ENCODE measurements at places on chromosomes 3 and 15.

DNA sequence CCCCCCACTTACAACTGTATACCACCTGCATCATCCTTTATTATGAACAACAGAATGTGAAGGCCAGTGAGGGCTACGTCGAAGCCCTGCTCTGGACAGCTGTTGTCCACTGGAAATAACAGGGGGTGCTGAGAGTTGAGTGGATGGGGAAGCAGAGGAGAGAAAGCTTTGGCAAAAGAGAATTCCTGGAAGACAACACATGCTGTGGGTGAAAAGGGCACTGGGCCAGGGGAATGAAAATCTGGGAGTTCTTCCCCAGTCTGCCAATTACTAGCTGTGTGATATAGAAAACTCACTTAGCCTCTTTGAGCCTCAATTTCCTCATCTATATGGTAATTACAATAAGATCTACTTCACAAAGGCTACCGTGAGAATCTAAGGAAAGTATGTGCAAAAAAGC is 40.7 kb downstream of the FSTL1 start:
- DNase-seq: no peak

- DNase-seq: no peak
Observed at GRCh38 chr15:45534821-45535220, 12.3 kb upstream of the SLC30A4 start.

GRCh38 chr15:74830868-74831267 is 4.4 kb downstream of the CPLX3 start:
- no peak for DNase-seq

- no peak for DNase-seq
Observed at GRCh38 chr15:81191701-81192100, 5.0 kb upstream of the IL16 start.

DNA sequence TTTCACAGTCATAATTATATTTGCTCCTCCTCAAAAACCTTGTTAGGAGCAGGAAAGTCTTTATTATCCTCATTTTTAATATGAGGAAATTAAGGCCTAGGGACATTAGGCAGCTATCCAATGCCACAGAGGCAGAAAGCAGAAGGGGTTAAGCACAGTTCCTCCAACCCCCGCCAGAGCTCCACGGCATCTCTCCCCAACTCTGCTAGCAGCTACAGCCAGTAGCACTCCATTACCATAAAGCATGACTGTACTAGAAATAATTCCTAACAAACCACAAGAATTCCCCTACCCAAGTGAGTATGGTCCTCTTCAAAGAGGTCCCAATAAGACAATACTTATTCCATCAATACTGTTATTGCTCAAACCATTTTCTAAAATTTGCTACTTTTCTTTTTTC is 9.8 kb downstream of the HEG1 start:
- DNase-seq: no peak

- DNase-seq: no peak
Observed at GRCh38 chr3:129529436-129530210, 1.2 kb downstream of the RHO start.

DNA sequence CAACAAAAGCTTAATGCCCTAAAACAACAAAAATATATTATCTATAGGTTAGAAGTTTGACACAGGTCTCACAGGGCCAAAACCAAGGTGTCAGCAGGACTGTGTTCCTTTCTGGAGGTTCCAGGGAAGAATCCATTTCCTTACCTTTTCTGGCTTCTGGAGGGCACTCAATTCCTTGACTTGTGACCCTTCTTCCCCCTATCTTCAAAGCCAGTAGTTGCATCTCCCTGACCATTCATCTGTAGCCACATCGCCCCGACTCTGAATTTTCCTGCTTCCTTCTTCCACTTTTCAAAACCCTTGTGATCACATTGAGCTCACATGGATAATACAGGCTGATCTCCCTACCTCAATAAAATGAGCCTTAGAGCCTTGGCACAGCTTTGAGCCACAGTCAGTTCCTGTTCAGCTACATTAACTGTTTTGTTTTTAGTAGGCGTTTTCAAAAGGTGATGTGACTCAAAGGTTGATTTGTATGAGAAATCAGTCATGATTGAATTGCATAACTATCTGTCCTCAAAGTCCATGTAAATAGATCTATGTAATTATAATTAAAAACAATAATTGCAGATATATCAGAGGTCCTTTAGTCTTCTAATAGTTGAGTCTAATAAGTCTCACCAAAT is 12.4 kb downstream of the PFN2 start:
- no peak for DNase-seq

DNA sequence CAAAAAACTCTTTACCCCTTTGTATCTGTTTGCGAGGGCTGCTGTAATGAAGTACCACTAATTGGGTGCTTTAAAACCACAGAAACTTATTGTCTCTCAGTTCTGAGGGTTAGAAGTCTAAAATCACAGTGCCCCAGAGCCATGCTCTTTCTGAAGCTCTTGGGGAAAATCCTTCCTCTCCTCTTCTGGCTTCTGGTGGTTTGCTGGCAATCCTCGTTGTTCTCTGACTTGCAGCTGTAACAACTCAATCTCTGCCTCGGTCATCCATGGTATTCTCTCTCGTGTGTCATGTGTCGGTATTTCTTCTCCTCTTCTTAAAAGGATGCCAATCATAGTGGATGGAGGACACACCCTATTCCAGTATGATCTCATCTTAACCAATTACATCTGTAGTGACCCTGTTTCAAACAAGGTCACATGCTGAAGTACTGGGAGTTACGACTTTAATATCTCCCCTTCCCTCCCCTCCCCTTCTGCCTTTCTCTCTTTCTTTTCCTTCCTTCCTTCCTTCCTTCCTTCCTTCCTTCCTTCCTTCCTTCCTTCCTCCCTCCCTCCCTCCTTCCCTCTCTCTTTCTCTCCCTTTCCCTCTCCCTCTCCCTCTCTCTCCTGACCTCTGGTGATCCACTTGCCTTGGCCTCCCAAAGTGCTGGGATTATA is 6.5 kb upstream of the ARL8B start:
- DNase-seq: no peak

- DNase-seq: no peak
Observed at GRCh38 chr3:10822708-10823515, 6.9 kb downstream of the SLC6A11 start.

DNA sequence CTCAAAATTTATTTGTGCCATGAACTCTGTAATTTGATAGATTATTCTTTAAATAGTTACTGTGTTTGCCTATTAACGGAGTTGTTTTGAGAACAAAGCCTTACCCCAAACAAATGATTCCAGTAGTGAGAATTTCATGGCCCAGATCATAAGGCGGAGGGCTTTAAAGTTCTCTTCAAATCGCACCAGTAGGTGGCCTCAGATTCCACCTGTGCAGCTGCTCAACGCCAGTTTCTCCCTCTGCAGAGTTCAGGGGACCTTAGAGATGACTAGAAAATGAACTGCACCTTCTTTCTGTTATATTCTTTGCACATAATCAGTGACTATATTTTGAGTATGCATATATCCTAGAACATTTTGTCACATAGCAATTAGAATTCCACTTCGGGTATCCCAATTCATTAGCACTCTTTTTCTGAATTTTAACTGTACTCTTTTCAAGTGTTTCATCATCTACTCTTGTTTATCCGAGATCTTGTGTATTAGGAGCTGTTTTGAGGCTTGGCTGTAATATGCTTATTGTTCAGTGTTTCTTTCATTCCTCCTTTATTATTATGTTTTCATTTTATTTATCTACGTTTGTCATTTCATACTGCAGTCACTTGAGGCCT is 232.6 kb upstream of the CHRM5 start:
- no peak for DNase-seq

DNA sequence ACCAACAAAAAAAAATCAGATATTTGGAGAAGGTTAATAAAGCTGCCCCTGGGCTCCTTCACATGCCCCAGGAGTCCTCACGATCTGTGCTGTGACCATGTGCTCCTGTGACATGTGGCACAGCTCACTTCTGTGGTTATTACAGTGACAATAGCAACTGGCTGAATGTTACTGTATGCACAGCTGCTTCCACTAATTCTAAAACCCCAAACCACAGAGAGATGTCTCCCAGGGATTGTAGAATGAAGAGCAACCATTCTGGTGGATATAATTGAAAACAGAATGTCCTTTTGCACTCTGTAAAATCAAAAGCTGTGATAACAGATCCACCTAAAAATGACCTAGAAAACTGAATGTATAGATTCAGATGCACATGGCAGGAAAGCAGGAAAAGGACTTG is 489.2 kb upstream of the CNTN4 start:
- peak; percentile 21 for DNase-seq

DNA sequence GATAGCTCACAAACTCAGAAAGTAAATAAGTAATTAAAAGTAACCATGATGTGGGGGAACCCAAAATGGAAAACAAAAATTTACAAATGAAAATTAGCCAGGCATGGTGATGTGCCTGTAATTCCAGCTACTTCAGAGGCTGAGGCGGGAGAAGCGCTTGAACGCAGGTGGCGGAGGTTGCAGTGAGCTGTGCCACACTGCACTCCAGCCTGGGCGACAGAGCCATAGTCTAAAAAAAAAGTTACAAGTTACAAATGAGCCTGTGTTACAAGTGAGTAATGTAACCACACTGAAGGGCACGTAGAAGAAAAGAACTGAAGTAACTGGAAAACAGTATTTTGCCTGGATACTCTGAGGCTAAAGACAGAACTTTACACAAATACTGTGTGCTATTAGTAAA is 11.3 kb downstream of the EXOSC7 start:
- DNase-seq: no peak

DNA sequence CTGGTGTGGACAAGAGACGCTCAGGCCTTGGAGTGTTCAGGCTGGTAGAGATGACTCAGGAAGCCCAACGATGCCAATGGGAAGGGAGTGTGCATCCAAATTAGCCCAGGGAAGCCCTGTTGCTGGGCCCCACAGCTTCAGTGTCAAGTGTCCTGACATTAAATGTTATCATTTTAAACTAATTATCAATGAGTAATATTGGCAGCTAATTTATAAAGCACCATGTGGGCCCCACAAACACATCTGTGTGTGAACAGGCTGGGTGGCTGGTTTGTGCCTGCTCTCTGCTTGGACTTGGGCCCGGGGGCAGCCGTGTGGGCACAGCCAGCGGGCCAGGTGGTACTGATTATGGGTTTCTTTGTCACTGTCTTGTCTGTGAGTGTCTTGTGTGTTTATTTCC is 15.0 kb downstream of the FBLN2 start:
- no peak for DNase-seq

GRCh38 chr3:69370156-69370883 is 15.6 kb downstream of the FRMD4B start:
- no peak for DNase-seq

DNA sequence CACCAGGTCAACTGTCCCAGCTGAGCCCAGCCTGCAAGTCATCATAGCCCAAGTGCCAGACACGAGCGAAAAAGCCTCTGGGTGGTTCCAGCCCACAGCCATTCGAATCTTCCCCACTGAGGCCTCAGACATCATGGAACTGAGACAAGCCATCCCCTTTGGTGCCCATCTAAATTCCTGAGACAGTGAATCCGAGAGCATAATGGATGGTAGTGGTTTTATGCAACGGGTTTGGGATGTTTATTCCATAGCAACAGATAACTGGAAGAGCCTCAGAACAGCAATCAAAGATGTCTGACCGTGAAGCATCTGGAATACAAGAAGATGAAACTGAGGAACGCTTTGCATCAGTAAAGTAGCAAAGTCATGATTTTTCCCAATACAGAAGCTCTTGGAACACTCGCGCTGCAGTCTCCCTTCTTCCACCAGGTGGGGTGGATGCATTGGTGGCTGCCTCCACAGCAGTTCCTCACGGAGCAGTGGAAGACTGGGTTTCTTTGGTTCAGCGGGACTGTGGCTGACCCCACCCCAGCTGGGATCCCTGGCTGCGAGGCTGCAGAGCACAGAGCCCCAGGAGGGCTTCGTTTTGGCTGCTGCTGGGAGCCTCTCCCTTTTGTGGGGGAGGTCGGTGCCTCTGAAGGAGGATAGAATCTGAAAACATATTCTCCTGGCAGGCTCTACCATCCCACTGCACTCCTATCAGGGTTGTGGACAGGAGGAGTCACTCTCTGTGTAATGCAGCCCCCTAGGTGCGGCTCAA is 26.4 kb upstream of the PDE8A start:
- DNase-seq: peak; percentile 17

DNA sequence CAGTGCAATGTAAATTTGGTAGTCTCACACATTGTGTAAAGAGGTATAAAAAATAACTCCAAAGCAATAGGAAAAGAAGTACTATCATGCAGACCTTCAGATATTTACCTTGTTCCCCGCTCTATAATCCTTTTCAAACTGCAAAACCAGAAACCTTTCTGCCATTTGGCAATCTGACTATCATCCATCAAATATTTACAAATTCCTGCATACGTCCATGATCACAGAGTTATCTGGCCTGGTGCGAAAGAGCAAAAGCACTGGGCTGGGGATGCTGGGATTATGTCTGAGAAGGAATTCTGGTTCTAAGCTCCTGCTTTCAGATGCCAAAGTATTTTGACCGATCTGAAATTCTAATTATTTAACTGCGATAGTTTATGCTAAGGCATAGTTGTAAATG is 143.1 kb downstream of the RORA start:
- DNase-seq: no peak

- DNase-seq: peak; percentile 84
Observed at GRCh38 chr3:120561251-120562045, 34.7 kb upstream of the NDUFB4 start.

DNA sequence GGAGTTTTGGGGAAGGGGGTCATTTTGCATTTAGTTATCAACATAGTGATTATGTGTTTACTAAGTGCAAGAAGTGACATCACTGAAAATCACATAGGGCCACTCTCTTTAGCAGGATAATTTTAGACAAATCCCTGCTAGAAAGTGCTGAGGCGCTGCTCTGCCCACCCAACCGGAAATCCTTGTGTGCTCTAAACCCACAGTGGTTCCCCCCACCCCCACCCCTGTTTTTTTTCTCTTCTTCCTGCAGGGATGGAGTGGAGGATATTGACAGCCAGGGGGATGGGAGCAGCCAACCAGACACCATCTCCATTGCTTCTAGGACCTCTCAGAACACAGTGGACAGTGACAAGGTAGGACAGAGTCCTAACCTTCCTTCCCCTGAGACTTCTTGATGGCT is 234.2 kb upstream of the UMPS start:
- DNase-seq: no peak

GRCh38 chr3:52240059-52240885 is 1.3 kb upstream of the TWF2 start:
- no peak for DNase-seq

DNA sequence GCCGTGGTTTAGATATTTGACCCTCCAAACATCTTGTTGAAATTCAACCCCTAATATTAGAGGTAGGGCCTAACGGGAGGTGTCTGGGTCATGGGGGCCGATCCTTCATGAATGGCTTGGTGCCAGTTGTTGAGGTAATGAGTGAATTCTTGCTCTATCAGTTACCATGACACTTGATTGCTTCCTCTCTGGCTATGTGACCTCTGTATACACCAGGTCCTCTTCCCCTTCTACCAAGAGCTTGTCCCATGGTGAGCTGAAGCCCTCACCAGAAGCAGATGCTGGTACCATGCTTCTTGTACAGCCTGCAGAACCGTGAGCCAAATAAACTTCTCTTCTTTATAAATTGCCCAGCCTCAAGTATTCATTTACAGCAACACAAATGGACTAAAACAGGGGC is 41.8 kb upstream of the TIPARP start:
- DNase-seq: no peak

- DNase-seq: no peak
Observed at GRCh38 chr15:98858610-98859023, 149.0 kb downstream of the PGPEP1L start.
